ENCODE measurements at places on chromosomes 1 and 21.
A peak's percentile ranks its signal among the peaks of the same experiment; 100 is the strongest.

DNA sequence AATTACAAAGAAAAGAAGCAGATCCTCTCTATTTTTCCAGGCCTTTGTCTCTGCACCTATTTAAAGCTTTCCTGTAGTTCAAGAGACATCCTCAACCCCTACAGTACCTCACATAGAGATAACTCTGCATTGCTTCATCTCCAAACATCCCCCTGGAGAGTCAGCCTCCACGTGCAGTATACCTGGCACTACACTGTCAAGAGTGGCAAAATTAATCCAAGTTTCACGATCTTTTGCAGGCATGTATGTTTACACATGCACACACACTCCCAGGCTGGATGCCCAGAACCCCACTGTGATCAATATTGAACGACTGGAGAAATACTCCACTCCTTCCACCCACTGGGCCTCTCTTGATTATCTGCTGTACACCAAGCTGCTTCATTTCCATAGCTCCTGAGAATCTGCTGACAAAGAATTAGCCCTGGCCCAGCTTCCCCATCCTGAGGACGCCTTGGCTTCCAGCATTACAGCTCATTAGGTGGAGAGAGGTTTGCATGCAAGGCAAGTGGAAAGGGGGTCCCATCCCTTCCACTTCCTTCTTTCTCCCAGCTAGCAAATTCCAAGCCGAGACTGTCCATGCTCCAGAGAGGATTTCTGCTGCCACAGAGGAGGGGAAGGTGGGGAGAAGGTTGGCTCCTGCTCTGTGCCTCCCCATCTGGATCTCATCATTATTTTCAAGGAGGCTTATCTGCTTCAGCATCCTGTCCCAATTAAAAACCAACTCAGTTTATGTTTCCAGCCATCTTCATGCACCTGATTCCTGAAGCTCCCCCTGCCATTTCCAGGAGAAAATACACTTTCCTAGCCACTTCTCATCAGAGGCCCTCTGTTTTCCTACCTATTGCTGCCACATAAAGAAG lies 66.5 kb upstream of the GOLT1A start:
- no peaks in the 10 kb centered on the region for H3K4me1 ChIP-seq
- peaks cover 24% of the 10 kb centered on the region for H3K27me3 ChIP-seq
- no peak overlapping the region for H3K27ac ChIP-seq
- H3K4me3 ChIP-seq, result no peak overlapping the region
- DNase-seq, result no peak
- H3K36me3 ChIP-seq, result no peaks in the 10 kb centered on the region

DNA sequence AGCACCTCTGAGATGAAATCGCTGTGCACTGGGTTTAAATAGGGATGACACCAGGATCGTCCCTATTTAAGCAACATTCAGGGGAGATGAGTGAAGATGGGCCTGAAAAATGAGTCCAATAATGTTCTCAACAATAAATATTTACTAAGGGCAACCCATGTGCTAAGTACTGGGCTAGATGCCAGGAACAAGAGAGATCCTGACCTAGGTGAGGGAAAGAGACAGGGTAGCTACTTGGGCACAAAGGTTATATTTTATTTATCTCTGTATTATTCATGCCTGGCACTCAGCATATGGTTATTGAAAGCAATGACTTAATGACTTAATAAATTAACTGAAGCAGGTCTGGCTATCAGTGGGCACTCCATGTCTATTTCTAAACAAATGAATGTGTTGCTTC lies 27.4 kb upstream of the AVPR1B start:
- no peaks in the 10 kb centered on the region for H3K36me3 ChIP-seq
- no peak overlapping the region for H3K27ac ChIP-seq
- no peak overlapping the region for H3K4me3 ChIP-seq
- no peak for DNase-seq
- H3K27me3 ChIP-seq, result peaks cover 28% of the 10 kb centered on the region
- H3K4me1 ChIP-seq, result peaks cover 4% of the 10 kb centered on the region

GRCh38 chr1:109242387-109242786 lies 7.0 kb upstream of the CELSR2 start:
- DNase-seq, result no peak
- no peak overlapping the region for H3K4me3 ChIP-seq
- H3K27me3 ChIP-seq, result peaks cover 26% of the 10 kb centered on the region
- peaks cover 11% of the 10 kb centered on the region for H3K36me3 ChIP-seq

DNA sequence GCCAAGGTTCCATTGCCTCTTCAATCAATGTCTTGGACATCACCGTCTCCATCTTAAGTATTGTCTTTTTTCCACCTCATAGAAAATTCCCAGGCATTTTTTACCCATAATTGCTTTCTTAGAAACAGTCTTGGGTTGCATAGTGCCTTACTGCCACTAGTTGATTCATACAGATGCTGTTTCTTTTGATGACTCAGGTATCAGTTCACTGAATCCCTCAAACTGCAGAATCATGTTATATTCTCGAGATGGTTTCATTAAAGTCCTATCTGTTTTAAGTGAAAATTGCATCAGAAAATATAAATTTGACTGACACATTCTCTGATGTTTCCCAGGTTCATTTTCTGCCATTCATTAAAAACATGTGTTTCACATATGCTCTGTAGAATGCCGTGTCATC lies 1489.1 kb downstream of the BRINP3 start:
- H3K4me3 ChIP-seq, result no peak overlapping the region
- no peaks in the 10 kb centered on the region for H3K36me3 ChIP-seq
- no peak overlapping the region for H3K27ac ChIP-seq

- H3K27me3 ChIP-seq, result no peaks in the 10 kb centered on the region
- H3K36me3 ChIP-seq, result peaks cover 11% of the 10 kb centered on the region
- no peak for DNase-seq
- peaks cover 82% of the 10 kb centered on the region for H3K4me1 ChIP-seq
- peak overlapping the region; percentile 100 for H3K4me3 ChIP-seq
Observed at GRCh38 chr1:111205714-111206050, 5.2 kb upstream of the DENND2D start.

DNA sequence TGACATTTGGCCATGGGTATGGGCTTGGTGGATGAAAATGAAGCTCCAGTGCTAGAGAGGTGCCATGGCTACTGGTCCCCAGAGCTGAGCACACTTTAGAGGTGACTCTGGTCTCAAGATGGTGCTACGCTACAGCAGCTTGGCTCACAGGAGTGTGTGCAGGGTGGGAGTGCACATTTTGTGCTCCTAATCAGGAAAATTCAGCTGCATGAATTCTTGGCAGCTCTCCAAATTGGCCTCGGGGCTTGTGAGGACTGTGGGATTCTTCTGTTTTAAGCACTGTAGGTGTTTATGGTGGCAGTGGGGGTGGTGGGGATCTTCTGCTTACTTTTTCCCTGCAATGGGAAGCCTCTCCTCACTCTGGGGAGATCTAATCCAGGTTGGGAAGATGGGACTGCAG lies 17.3 kb upstream of the TIPRL start:
- H3K36me3 ChIP-seq, result peaks cover 4% of the 10 kb centered on the region
- no peak overlapping the region for H3K27ac ChIP-seq
- DNase-seq, result no peak
- H3K4me1 ChIP-seq, result no peaks in the 10 kb centered on the region

DNA sequence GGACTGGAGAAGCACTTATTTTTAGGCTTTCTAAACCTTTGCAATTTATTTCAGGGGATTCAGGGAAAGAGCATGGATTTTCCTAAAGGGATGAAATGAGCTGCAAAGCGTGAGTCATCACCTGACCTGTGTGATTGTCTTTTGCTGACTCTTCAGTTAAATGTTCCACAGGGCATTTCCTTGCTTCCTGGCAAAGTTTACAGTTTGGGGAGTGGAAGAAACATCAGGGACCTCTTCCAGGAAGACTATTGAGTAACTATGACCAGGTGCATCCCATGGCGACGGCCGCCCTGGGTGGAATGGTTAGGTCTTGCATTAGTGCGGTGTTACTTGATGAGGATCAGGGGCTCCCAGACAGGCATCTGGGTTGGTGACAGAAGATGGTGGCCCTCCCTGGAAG lies 79.5 kb upstream of the SIPA1L2 start:
- H3K27ac ChIP-seq, result no peak overlapping the region
- peaks cover 3% of the 10 kb centered on the region for H3K27me3 ChIP-seq
- no peak overlapping the region for H3K4me3 ChIP-seq
- H3K4me1 ChIP-seq, result no peaks in the 10 kb centered on the region
- no peaks in the 10 kb centered on the region for H3K36me3 ChIP-seq
- DNase-seq, result no peak

GRCh38 chr1:1461721-1462317 lies 9.7 kb upstream of the ATAD3B start:
- no peaks in the 10 kb centered on the region for H3K36me3 ChIP-seq
- H3K4me3 ChIP-seq, result no peak overlapping the region
- peaks cover 2% of the 10 kb centered on the region for H3K27me3 ChIP-seq

DNA sequence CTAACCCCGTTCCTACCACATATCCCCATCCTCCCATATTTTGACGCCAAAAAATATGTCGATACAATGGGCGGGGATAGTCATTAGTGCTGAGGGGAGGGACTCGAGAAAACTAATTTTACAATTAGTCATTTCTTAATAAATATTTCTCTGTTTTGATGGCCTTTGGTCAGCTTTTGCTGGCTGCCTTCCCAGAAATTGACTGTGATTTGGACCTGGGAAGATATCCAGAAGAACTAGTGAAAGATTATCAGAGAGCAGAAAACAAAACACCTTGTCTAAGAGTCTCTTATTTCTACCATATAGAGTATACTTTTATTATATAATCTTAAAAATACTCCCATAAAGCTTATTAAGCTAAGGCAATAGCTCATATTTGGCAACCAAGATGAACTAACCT lies 247.6 kb downstream of the MRPL39 start:
- H3K36me3 ChIP-seq, result no peaks in the 10 kb centered on the region
- no peak overlapping the region for H3K27ac ChIP-seq
- peaks cover 7% of the 10 kb centered on the region for H3K27me3 ChIP-seq
- no peaks in the 10 kb centered on the region for H3K4me1 ChIP-seq

- H3K27me3 ChIP-seq, result no peaks in the 10 kb centered on the region
- H3K27ac ChIP-seq, result peak overlapping the region; percentile 15
- DNase-seq, result no peak
- no peak overlapping the region for H3K4me3 ChIP-seq
Observed at GRCh38 chr1:31581821-31582810, 5.8 kb downstream of the TINAGL1 start.

DNA sequence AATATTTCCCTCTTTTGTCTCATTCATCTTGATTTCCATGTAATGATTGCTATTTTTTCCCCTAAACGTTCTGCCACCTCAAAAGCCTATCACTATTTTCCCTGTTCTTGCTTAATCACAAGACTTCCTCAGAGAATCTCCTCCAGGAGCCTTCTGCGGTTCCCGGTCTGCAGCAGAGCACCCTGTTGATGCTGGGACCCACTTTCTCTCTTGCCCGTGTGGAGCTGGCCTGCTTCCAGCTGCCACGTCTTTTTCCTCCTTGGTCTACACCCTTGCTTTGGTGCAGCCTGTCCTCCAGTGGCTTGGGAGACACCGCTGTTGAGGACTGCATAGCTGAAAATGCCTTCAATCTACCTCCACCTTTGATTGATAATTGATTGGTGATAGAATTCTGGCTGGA lies 70.0 kb upstream of the COA6 start:
- H3K27me3 ChIP-seq, result peaks cover 5% of the 10 kb centered on the region
- no peak overlapping the region for H3K4me3 ChIP-seq
- H3K4me1 ChIP-seq, result peaks cover 1% of the 10 kb centered on the region
- DNase-seq, result no peak
- no peaks in the 10 kb centered on the region for H3K36me3 ChIP-seq
- no peak overlapping the region for H3K27ac ChIP-seq

- peaks cover 5% of the 10 kb centered on the region for H3K27me3 ChIP-seq
- no peak overlapping the region for H3K27ac ChIP-seq
- H3K4me1 ChIP-seq, result no peaks in the 10 kb centered on the region
Observed at GRCh38 chr1:204092632-204093420, 19.9 kb downstream of the SOX13 start.

DNA sequence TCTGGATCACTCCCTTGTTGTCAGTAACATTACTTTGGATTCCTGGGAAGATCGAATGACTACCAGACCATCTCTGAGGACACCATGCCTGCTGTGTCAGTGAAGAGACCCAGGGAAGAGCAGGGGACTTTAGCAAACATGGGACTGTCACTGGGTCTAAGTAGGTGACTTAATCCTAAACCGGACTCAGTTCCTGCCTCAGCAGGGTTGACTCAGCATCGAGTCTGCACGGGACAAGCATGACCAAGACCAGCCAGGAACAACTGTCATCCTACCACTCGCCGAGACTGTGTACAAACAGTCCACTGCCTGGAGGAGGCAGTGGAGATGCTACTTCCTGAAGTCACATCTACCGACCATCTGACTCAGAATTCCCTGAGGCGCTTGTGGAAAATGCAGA lies 53.2 kb upstream of the RAB4A start:
- H3K4me1 ChIP-seq, result peaks cover 2% of the 10 kb centered on the region
- H3K27ac ChIP-seq, result no peak overlapping the region
- no peaks in the 10 kb centered on the region for H3K27me3 ChIP-seq
- DNase-seq, result no peak
- H3K36me3 ChIP-seq, result no peaks in the 10 kb centered on the region
- no peak overlapping the region for H3K4me3 ChIP-seq

- H3K27me3 ChIP-seq, result no peaks in the 10 kb centered on the region
- no peaks in the 10 kb centered on the region for H3K4me1 ChIP-seq
- H3K4me3 ChIP-seq, result no peak overlapping the region
- no peak overlapping the region for H3K27ac ChIP-seq
Observed at GRCh38 chr1:96474985-96475743, 246.4 kb upstream of the PTBP2 start.

Data from activated CD4-positive, alpha-beta T cell treated with anti-CD3 and anti-CD28 coated beads, Interleukin-2, amount 10 ng/mL, durations not matched to agents 7 days and 5 days (primary cell).